ENCODE measurements at places on chromosomes 3 and 15.

- no peak for DNase-seq
Measured at GRCh38 chr15:81012588-81012987, 11.9 kb downstream of the TLNRD1 start.

DNA sequence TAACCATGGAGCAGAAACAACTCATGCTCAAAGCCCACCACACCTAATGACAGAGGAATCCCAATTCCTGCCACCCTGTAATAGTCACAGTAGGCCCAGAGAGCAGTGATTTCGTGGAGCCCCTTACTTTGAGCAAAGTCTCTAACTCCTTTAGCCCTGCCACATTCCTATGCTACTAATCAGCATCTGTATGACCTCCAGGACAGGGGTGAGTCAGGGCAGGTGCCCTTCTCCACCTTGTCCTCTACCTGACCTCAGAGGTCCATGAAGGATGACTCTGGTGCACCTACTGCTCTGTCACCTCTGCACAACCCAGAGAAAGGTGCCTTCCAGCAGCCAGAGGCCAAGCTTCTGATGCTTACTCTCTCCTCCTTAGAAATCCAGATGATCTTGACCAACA, 6.1 kb upstream of the SCG3 start:
- DNase-seq = no peak

DNA sequence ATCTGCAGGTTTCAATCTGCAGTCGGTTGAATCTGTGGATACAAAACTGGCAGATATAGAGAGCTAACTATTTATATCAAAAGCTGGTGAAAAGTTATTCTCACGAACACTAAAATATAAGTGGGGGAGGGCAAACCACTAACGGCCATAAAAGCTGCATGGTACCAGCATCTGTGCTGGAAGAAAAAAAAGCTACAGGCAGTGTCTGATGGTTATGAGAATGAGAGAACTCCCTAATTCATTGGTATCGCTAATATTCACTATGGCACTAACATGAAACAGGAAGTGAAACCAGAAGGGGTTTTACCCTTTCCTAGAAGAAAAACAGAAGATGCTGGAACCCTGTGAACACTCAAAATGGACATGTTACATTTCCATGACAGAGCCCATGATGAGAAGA, 15.9 kb downstream of the CEP70 start:
- DNase-seq = no peak

- no peak for DNase-seq
Measured at GRCh38 chr3:121592856-121593702, at the start of gene FBXO40. Gene FBXO40, plus strand, starts transcription at chr3:121593379. Its CDS starts 27,197 bp downstream, at chr3:121620576.

- DNase-seq = no peak
Measured at GRCh38 chr3:5799398-5799797, 611.9 kb downstream of the EDEM1 start.

GRCh38 chr3:123298903-123299302, 97.2 kb downstream of the SEC22A start:
- peak; percentile 8 for DNase-seq

GRCh38 chr15:48409623-48410022, 78.4 kb downstream of the DUT start:
- DNase-seq = no peak

- peak; percentile 53 for DNase-seq
Measured at GRCh38 chr15:40985541-40986330, 32.5 kb downstream of the CHAC1 start.

- DNase-seq = peak; percentile 85
Measured at GRCh38 chr15:51162865-51163762, 68.4 kb upstream of the TNFAIP8L3 start.

DNA sequence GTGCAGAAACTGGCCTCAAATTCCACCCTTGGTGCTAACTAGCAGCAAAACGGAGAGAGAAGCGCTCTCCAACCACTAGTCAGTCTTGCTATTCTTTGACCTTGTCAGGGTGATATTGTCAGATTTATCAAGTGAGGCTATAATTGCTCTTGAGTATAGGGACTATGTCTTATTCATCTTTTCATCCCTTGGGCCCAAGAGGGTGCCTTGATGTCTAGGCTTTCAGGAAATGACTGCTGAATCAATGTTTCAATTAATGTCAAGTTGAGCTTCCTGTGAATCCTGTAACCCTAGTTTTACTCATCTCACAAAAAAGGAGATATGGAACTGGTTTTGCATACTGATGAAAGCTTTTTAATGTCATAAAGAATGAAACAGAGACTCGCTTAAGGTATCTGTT, 701.3 kb downstream of the EDEM1 start:
- no peak for DNase-seq

DNA sequence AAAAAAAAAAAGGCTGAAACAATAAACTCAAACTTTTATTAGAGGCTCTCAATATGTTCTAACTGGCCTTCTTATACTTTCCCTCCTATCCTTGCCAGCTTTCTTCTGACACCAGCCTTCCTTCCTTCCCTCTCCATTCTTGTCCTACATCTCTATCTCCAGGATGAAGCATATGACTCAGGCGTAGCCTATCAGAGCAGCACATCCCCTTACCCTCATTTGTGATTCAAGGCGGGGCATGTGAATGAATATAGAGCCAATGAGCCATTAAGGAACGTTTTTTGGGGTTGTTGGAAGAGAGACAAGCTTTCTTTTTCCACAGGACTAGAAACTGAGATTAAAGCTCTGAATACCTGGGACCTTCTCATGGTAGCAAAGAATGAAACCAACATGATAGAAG, 25.1 kb upstream of the KCNMB3 start:
- no peak for DNase-seq

GRCh38 chr3:174821477-174821876, 37.7 kb upstream of the NAALADL2 start:
- peak; percentile 8 for DNase-seq

- DNase-seq = peak; percentile 11
Measured at GRCh38 chr3:149736175-149736952, 15.9 kb downstream of the COMMD2 start.

- DNase-seq = no peak
Measured at GRCh38 chr15:100714749-100715342, 112.5 kb downstream of the ASB7 start.

- peak; percentile 97 for DNase-seq
Measured at GRCh38 chr15:65832549-65833364, 36.5 kb upstream of the RAB11A start.

GRCh38 chr15:63385911-63386531, 4.4 kb upstream of the CA12 start:
- DNase-seq = no peak

DNA sequence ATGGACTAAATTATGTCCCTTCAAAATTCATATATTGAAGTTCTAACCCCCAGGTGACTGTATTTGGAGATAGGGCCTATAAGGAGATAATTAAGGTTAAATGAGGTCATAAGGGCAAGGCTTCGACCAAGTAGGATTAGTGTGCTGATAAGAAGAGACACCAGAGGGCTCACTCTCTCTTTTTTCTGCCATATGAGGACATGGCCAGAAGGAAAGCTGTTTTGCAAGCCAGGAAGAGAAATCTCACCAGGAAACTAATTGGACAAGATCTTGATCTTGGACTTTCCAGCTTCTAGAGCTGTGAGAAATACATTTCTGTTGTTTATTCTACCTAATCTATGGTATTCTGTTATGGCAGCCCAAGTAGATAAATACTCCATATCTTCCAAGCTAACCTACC, 503.6 kb upstream of the NAALADL2 start:
- DNase-seq = peak; percentile 53

DNA sequence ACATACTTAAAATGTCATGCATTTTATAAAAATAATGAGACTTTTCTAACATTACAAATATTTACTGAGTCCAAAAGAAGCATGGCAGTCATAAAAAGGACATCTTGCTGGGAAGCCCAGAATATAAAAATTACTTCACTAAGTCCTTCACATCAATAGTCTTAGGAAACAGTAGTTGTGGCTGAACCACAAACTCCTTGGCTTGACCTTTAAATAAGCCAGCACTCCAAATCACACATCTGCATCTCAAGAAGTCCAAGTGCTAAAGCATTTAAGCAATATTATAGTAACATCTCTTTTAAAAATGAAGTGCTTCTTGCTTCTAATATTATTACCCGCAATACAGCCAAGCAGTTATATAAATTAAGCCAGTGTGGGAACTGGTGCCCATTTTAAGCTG, 8.8 kb downstream of the CCNL1 start:
- no peak for DNase-seq

DNA sequence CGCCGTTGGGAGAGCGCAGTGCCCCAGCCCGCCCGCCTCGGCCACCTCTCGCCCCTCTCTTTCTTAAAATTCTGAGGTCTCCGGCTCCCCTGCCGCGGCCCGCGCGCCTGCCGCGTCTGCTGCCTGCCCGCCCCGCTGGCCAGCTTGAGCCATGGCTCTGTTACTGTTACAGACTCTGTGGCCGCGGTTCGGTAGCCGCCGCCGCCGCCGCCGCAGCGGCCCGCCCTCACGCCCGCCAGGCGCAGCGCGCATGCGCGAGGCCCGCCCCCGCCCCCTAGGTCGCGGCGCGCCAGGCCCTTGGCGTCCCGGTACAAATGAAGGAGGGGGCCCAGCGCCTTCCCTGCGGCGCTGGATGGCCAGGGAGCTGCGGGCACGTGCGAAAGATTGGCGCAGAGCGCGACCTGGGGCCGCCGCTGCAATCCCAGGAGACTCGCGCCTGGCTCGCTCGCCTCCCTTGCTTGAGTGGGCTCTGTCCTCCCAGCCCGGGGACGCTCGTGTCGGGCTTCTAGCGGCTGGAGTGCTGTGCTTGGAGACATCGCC, at the start of gene ONECUT1:
TSS of gene ONECUT1 (minus strand) at position 168 of the 540 bp plus-strand sequence. CDS start 452 bp downstream, outside the sequence.
- DNase-seq = peak; percentile 8

DNA sequence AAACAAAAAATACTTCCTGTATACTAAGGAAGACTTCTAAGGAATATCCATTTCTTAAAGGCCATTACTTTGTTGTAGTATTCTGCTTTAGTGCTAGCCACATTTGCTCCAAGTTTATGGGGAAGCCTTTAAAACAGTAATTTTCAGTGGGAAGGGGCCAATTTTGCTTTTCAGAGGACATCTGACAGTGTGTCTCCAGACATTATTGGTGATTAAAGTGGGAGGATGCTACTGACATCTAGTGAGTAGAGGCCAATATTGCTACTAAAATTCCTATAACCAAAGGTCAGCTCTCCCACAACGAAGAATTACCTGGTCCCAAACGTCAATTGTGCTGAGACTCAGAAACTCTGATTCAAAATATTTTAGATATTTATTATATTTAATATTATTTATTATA, 24.8 kb downstream of the SLC28A2 start:
- DNase-seq = peak; percentile 47

DNA sequence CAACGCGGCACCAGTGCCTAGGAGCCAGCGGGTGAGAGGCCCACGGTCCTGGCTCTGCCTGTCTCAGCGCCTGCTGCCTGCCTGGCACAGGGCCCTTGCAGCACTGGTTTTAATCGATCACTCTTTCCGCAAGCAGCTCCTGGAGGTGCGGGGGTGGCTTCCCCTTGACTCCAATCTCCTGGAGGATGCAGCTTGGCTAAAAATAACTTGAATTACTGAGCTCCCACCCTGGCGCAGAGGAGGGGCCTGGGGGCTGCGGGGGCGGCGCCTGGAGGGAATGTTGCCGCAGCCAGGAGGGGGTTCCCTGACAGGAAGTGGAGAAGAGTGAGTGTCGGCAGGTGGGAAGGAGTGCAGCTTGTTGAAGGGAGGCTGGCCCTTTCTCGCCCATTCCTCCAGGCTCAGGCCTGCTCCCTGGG, 9.9 kb upstream of the RPL29 start:
- peak; percentile 81 for DNase-seq

- no peak for DNase-seq
Measured at GRCh38 chr15:37693926-37694325, 240.5 kb upstream of the TMCO5A start.

- no peak for DNase-seq
Measured at GRCh38 chr3:171165499-171165921, 139.0 kb upstream of the SLC2A2 start.

DNA sequence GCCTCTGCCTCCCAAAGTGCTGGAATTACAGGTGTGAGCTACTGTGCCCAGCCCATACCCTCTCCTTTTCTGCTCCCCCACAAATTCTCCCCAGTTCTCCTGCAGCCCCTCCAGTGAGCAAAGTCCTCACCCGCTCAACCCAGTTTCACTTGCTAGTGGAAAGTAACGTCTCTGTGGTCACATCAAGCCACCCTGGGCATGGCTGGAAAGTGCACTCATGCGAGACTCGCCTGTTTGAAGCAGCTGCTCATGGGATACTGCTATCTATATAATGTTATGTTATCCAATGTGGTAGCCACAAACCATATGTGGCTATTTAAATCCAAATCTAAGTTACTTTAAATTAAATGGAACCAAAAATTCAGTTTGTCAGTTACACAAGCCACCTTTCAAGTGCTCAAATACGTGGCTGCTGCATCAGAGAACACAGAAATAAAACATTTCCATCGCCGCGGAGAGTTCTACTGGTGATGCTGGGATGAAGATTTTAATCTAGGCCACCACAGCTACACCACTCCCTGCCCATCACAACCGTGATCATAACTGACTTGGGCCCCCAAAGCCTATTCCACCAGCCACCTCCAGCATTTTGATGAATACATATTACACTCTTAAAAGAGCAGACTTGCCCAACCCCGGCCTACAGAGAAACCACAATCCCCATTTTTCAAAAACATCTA, 119.4 kb downstream of the LIPC start:
- no peak for DNase-seq

GRCh38 chr3:119073258-119074001, 38.8 kb upstream of the IGSF11 start:
- DNase-seq = no peak

GRCh38 chr15:56959318-56959648, 40.8 kb downstream of the TCF12 start:
- no peak for DNase-seq

GRCh38 chr3:39150803-39151631, 2.4 kb downstream of the CSRNP1 start:
- DNase-seq = peak; percentile 97

GRCh38 chr3:56196700-56197099, 271.6 kb downstream of the ERC2 start:
- no peak for DNase-seq

DNA sequence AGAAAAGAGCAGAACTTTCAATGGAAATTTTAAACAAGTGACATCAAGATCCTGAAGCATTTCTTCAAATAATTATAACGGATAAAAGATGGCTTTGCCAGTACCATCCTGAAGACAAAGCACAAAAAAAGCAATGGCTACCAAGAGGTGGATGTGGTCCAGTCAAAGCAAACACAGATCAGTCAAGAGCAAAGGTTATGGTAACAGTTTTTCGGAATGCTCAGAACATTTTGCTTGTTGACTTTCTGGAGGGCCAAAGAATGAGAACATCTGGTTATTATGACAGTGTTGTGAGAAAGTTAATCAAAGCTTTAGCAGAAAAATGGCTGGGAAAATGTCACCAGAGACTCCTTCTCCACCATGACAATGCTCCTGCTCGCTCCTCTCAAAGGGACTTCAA, 31.5 kb downstream of the FEM1B start:
- DNase-seq = no peak

- no peak for DNase-seq
Measured at GRCh38 chr15:74319596-74320351, 47.7 kb downstream of the CYP11A1 start.

DNA sequence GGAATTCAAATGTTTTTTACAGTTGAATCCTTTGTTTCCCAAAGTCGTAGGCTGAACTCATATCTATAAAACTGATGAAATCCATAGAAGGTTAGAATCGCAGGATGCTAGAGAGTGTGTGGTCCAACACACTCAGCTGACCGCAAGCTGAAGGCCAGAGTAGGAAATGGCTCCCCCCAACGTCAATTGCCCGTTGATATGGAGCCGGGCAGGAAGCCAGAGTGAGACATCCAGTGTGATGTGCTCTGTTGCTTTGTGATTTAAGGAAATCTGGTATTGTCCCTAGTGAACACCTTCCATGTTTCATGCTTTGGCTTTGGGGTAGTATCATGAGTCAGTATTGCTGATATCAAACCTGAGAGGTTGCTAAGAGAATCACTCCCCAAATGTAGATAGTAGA, 5.8 kb upstream of the MEX3B start:
- peak; percentile 24 for DNase-seq
